ENCODE measurements at places on chromosomes 3 and 15.

DNA sequence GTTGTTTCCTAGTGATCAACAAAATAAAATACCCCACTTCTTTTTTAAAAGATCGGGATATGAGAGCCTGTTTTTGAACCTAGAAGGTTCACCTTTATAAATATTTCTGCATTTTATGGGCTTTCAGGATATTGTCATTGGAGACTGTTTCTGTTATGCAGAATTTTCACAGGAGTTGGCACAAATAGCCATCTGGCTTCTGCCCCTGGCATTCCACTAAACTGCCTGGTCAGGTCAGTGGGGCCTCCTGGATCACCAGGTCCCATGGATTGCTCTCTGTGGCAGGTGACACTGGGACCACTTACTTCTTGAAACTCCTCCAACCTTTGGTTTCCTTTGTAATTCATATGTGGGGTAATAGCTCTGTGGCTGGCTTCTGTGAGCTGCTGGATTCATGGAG is 25.5 kb upstream of the POLR2M start:
- DNase-seq = no peak

- no peak for DNase-seq
Measured at GRCh38 chr3:13642597-13642996, 93.7 kb downstream of the FBLN2 start.

GRCh38 chr3:54046641-54047214 is 75.6 kb upstream of the CACNA2D3 start:
- no peak for DNase-seq

GRCh38 chr3:171181907-171182690 is 155.6 kb upstream of the SLC2A2 start:
- DNase-seq = no peak

GRCh38 chr15:87369269-87369668 is 887.3 kb downstream of the NTRK3 start:
- no peak for DNase-seq

GRCh38 chr3:30112902-30113484 is 493.4 kb upstream of the TGFBR2 start:
- peak; percentile 76 for DNase-seq

DNA sequence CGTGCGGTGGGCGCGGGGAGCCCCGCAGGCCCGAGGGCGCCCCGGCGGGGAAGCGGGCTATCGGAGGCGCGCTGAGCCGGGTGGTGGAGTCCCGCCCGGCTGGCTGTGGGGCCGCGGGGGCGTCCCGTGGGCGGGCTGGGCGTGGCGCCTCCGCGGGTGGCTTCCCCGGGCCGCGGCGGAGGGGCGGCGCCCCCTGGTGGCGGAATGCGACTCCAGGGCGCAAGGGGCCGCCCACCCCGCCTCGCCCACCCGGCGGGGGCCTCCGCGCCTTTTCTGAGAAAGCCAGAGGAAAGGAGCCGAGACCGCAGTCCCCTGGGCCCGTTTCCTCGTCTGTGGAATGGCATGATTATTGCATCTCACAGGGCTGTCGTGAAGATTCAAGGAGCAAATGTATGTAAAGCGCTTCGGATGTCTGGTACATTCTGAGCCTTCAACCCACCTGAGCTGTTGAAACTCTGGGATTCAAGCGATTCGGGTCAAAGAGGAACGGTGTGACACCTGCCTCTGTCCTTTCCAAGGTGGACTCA is 31.9 kb upstream of the RAB6B start:
- DNase-seq = peak; percentile 37

DNA sequence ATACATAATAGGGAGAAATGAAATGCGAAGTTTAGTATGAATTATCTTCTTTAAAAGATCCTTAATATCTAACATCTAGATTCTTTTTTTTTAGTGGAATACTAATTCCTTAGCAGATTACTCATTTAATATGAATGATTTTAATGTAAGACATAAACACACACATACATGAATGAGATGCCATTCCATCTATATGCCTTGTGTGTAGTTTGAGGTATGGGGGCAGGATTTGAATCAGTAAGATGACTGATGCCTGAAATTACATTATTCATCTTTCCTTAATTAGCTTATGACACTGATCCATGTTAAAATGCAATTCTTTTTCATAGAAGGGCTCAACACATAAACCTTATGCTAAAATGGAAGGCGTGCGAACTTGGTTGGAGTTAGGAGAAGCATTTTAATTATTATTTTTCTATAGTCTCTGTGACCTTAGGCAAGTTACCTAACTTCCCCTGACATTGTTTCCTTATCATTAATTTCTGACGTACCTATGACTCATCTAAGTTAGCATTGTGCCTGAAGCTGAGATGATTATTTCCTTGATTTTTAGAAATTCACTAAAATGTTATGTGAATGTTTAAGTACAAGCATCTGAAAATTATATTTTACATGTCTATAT is 10.8 kb upstream of the BNIP2 start:
- peak; percentile 69 for DNase-seq

DNA sequence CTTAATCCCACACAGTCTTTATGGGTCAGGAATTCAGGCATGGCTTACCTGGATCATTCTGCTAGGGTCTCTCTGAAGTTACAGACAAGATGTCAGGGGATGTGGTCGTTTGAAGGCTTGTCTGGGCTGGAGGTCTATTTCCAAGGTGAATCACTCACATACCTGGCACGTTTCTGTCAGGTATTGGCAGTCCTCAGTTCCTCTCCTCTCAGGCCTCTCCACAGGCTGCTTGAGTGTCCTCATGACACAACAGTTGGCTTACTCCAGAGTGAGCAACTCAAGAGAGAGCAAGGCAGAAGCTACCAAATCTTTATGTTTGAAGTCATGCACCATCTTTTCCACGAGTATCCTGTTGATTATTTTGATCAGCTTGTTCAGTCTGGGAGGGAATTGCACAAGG is 43.9 kb upstream of the PARP14 start:
- no peak for DNase-seq

DNA sequence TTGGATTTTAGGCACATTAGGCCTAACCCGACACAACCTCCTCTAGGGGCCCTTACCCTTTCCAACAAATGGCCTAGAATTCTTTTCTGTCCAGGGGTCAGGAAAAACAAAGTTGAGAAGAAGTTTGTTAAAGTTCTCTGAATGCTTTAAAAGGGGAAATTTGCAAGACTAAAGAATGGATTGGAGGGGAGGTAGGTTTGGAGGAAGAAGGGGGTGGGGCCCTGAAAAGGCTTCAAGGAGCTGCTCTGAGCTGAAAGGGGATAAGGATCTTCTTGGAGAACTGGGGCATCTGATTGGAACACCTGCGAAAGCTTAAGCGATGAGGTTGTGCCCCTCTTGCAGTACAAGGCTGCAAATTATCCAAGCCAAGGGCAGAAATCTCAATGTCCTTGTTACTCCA is 3.9 kb upstream of the SENP2 start:
- no peak for DNase-seq

- no peak for DNase-seq
Measured at GRCh38 chr3:4107430-4107829, 195.7 kb upstream of the SETMAR start.

DNA sequence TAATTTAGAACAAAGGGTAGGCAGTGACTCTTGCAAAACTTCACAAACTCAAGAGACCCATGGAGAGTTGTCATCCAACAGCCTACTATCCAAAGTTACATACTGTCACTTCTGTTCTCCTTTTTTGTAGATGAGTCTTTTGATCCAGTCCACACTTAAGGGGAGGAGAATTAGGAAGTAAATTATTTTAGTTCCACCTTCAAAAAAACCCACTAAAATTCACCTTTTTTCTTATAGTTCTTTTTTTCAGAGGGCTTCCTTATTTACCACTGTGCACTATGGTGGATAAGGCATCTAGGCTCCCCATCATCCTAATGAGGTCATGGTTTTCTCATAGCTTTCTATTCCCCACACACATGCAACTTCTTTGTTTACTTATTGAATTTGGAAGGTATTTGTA is 8.6 kb upstream of the TCAIM start:
- DNase-seq = no peak

GRCh38 chr3:5185093-5185673 is 2.3 kb upstream of the EDEM1 start:
- DNase-seq = no peak

DNA sequence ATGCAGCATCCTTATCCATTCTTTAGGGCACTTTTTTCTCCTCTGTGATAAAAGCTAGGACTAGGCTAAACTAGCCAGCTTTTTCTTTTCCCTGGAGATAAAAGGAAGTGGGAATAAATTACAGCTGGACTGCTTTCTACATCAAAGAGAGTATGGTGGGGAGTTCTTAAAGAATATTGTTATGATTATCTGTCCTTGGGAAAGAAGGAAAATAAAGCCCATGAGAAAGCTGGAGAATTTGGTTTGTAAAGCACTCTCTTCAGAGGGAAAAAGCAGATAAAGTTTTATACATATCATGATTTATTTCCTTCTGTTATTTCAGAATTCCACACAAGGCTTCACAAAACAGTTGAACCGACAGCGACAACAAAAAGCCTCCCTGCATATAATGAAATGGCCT is 923.0 kb downstream of the DIPK2A start:
- no peak for DNase-seq

GRCh38 chr3:128235207-128235926 is 82.1 kb downstream of the EEFSEC start:
- DNase-seq = no peak

GRCh38 chr3:63964681-63965485 is 52.7 kb upstream of the SCAANT1 start:
- DNase-seq = no peak

DNA sequence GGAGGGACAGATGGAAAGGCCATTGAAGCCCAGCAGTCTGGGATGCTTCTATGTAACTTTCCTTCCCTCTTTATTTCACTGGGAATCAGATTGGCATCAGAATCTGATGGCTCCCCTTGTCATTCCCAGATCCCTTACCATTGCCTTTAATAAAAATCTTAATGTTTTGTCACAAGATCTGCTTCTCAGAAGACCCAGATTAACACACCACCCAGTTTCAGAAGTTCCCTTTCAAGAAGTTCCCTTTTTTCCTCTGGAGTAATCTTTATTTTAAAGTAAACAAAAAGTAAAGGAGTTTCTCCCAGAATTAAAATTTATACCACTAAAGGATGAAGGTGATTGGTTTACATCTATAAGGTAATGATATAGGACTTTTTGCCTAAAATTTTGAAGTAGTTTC is 76.4 kb downstream of the UBR1 start:
- DNase-seq = no peak

DNA sequence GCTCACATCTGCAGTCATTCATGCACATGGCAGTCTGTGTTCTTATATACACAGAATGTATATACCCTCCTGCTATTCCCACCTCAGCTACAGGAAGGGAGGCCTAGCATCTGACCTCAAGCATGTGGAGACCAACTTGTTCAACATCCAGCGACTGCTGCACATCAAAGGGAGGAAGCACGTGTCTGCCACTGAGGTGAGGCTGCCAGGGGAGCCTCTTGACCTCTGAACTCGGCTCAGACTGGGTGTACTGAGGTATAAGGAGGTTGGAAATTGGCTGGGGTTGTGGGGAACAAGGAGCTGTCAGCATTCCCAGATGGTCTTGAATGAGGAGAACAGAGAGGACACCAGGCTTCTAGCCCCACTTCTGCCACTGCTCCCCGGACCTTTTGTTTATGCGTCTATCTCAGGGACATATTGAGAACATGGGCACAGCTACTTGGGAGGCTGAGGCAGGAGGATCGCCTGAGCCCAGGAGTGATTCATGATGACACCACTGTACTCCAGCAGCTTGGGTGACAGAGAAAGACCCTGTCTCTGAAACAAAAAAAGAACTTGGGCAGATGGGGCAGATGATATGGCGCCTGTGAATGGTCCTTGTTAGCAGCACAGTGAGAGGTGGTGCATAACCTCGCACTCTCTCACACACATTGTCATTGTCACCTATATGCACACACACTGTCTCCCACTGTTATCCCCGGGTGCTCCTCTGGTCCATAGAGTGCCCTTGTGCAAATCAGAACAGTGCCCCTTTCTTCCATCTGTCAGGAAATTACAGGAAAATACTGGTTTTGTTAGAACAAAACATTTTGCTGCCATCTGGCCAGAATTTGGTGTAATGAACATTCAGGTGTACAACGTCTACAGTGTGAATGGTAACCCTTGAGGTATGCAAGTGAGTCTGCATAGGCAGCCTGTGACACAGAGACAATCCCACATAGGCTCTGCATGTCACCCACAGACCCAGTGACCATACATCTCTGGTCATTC is 5.4 kb downstream of the VILL start:
- DNase-seq = no peak

GRCh38 chr15:63107895-63108546 is 13.6 kb upstream of the LACTB start:
- DNase-seq = peak; percentile 35

DNA sequence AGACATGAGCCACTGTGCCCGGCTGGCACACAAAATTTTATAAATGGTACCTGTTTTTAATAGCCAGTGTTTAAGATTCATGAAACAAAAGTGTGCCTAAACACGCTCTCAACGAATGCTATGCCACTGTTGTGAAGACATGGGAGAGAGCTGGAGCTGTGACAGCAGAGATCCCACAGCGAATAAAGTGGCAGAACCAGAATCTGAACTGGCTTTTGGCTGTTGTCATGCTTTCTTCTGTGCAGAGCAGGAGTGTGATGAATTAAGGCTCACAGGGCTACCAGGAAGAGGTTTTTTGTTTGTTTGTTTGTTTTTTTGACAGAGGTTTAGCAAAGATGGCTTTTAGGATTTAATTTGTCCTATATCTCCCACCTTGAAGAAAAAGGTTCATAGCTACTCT is 14.5 kb downstream of the PTPRG start:
- no peak for DNase-seq

DNA sequence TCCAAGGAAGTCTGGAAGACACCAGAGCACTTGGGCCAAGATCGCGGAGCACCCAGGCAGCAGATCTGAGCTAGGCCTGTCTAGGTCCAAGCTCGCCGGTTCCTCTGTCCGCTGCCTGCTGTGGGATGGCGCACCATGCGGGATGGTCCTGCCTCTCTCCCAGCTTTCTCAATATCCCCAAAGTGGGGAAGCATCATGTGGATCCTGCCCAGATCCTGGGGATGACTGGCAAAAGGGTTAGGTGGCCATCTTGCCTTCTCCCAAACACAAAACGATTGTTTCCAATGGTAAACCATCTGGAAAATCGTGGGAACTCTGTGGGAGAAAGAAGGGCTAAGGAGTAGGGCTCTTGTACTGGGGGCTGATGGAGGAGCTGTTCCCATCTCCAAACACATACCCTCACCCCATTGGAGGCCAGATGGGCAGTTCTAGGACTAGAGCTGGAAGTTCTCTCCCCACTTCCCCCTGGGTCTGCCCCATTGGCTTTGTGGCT is 8.9 kb downstream of the PRKCD start:
- no peak for DNase-seq

DNA sequence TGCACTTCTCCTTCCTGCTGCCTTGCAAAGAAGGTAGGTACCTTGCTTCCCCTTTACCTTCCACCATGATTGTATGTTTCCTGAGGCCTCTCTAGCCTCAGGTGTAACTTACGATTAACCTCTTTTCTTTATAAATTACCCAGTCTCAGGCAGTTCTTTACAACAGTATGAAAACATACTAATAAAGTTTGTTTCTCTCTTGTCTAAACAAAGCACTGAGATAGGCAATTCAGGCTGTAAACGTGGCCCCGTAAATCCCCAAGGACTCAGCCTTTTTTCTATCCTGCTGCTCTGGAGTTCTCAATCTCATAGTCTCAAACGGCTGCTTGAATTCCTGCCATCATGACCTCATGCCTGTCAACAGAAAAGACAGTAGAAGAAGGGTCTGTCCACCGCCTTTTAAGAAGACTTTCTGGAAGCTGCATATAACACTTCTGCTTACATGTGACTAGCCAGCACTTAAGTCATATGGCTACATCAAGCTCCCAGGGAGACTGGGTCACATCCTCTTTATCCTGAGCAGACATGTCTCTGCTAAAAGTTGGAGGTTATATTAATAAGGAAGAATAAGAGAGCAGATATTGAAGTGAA is 257.8 kb downstream of the EBLN2 start:
- no peak for DNase-seq

Measured in endothelial cell of umbilical vein (primary cell).